Cortex of kidney (tissue), 1 donor: ENCODE measurements at places on chromosomes 3 and 15.

DNA sequence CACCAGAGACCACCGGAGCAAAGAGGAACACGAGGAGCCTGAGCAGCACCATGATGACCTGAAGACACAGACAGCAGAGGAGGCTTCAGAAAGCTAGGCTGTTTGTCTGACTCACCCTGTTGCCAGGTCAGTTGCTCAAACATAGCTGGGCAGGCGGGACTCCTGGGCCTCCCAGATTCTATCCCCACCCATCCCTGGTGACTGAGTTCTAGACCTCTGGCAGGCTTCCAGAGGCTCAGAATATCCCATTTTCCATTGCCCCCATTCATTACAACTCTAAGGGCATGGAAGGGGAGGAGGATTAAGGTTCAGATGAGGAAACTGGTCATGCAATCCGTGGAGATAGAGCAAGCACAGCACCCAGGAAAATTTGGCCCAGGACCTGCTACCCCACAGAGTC lies at the start of gene CDHR4:
Gene CDHR4, minus strand, starts transcription at position 113 of the 400 bp plus-strand sequence. Its CDS starts 61 bp downstream, at position 52.
- DNase-seq: no peak

- DNase-seq: no peak
These were observed 3.3 kb downstream of the STAB1 start for GRCh38 chr3:52498137-52499054.

DNA sequence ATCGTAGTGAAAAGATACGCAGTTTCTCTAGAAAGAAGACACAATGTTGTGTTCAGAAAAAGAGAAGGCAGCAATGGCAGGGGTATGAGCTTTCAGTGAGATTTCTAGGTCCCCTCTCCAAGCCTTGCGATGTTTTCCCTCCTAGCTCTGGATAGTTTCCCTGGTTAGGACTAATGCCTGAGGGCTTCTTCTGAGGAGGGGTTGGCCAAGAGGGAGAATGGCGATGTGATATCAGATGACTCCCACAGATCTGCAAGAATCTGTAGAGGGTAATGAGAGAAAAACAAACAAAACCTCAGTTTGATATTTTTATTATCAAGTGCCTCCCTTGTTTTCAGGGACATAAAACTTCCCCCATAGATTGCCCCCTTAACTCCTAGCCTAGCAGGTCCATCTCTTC lies 4.1 kb upstream of the CLDN1 start:
- DNase-seq: no peak

DNA sequence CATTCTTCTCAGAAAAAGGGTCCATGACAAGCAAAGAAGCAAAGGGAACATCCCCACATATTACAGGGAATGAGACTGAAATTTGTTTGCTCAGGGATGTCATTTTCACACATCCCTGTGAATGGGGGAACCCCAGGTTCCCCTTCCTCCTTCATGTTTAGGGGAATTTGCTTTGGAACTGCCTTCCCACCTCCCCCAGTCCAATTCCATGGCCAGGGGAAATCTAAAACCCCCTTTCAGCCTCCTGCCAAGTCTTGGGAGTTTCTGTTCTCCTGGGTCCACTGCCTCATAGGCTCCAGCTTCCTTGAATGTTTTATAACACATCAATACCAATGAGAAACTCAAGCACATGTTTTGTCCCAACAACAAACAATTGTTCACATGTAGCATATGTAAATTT lies 297.5 kb upstream of the CTNNB1 start:
- no peak for DNase-seq

DNA sequence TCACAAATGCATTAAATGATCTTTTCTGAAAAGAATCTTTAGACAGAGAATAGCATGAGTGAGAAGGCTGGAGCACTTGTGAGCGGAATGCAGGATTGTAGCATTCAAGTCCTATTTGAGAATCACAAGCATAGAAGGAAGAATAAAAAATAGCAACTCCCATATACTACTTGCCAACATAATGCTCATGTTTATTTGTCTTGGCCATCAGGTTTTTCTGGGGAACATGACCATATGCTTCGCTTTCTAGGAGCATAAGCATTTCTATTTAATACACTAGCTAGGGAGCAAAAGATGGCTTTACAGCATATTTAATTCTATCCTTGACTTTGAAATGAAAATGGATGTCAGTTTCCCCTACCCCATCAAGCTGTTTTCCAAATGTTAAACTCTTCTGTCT lies 170.3 kb upstream of the MITF start:
- no peak for DNase-seq

DNA sequence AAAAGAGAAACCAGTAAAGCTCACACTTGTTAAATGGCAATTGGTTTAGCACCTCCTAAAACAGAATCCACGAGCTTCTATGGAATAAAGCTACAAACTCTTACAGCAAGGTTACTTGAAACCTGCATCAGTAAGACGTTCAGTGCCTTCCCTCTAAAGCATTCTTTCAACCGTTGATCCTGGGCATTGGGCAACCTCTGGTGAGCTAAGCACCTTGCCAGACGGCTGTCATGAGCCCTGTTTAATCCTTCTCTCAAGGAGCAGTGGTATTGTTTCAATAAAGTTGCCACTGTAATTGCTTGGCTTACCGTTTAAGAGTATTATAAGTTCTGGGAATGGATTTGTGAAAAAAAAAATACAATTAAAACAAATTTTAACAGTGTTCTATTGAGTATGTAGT lies 75.0 kb downstream of the COL8A1 start:
- DNase-seq: no peak

- no peak for DNase-seq
These were observed 43.9 kb downstream of the SRGAP3 start for GRCh38 chr3:9205345-9206143.

DNA sequence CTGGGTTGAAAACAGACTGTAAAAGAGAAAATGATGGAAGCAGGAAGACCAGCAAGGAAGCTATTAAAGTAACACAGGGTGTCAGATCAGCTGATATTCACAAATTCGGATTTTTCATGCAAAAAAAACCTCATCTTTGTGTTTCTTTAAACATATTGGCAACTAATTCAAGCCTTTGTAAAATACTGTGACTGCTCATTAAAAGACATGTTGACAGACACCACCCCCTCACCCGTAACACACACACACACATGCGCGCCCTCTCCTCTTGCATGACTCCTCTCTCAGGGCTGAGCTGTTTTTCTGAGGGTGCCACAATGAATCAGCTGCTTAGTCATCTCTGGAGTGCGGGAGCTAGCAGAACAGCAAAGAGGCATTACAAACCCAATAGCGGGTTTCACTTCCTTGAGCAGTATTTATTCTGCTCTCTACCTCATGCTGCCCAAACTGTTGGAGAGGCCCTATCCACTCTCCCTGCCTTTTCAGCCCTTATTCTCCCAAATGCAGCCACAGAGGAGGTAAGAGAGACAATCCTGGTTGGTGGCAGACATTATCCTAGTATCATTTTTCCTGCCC lies 35.8 kb upstream of the CCDC80 start:
- DNase-seq: no peak

DNA sequence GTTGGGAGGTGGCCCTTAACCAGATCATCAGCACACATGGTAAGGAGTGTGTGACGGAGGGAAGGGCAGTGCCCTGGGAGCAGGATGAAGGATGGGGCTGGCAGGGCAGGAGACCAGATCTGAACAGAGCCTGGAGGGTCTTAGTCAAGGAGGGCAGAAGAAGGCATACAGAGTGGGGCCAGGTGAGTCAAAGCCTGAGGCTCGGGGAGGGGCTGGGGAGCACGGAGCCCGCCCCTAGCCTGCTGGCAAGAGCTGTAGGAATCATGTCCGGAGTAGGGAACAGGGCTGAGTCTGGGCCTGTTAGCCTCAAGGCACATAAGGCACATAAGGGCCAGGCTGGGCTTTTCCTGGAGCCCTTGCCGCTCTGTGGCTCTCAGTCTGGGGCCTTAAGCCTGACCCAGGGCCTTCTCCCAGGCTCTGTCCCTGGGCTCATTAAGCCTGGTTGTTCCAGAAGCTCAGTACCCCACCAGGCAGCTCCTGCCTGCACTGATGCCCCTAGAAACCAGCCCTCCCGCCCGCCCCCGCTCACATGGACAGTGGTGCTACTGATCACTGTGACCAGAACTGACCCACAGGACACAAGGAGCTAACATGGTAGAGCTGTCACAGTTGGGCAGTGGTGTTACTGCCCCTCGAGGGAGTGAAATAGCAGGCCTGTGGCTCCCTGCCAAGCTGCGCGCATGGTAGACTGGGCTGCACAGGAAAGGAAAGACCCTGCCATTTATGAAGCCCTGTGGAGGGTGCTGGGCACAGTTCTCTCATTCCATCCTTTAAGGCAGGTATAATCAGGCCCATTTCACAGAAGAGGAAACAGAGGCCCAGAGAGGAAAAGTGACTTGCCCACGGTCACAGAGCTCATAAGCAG lies 14.6 kb downstream of the ISG20 start:
- no peak for DNase-seq

GRCh38 chr3:162468791-162469190 lies 972.2 kb downstream of the OTOL1 start:
- DNase-seq: no peak

- DNase-seq: no peak
These were observed 40.5 kb downstream of the FEZF2 start for GRCh38 chr3:62332835-62333244.

GRCh38 chr3:64240396-64240795 lies 15.1 kb upstream of the PRICKLE2 start:
- no peak for DNase-seq

- DNase-seq: no peak
These were observed 162.4 kb upstream of the CFAP20DC start for GRCh38 chr3:59212128-59212779.

DNA sequence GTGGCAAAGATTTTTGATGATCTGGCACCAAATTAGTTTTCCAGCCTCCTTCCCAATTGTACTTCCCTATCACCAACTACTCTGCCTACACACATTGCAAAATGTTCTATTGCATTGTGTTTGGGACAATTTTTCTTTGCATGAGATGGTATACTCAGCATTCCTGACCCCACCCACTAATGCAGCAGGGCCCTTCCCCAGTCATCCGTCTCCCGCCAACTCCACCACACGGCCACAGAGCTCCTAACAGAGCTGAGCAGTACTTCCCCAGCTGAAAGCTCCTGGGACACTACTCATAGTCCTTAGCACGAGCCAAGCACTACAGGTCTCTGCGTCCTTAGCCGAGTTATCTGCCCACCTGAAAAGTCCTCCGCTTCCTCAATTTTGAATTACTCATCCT lies 34.2 kb downstream of the TXNRD3 start:
- DNase-seq: no peak

DNA sequence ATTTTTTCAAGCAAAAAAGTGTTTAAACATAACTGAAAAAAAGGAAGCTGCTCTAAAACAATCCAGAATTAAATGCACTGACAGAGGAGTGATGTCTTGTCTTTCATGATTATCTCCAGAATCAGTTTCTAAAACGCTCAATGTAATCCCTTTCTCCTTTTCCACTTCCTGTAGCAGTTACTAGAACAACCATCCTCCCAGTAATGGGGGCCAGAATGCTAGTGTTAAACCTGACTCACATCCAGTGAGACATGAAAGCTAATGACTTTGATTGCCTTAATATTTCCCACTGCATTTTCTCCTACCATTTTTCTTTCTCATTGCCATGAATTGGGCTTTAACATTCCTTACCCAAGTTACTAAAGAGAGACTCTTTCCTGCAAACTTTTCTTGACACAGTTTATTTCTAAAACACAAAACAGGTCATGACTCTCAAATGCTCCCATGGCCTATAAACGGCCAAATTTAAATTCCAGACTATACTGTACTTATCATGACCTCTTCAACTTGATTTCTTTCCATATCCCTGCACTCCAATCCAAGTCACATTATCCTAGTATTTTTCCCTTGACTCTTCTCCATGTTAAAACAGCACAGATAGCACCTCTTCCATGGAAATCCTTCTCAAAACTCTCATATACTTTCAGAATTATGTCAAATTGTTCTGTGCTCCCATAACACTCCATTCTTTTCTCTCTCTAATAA lies 341.4 kb downstream of the NAALADL2 start:
- DNase-seq: no peak

DNA sequence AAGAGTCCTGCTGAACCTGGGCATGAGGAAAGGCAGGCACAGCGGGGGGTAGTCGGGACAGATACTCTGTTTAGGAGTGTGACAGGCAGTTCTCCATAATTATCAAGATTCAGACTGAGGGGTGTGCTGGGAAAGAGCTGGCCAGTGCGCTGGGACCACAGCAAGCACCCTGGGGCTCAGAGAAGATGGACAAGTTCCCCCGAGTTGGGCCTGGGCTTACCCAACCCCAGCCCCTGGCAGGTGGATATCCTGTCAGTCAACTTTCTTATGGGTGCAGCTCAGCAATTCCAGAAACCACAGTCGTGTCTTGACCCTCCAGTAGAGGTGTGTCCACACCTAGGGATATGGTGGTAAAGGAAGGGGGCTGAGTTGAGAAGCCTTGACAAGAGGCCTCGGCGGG lies 49.2 kb upstream of the PRR20G start:
- DNase-seq: no peak

DNA sequence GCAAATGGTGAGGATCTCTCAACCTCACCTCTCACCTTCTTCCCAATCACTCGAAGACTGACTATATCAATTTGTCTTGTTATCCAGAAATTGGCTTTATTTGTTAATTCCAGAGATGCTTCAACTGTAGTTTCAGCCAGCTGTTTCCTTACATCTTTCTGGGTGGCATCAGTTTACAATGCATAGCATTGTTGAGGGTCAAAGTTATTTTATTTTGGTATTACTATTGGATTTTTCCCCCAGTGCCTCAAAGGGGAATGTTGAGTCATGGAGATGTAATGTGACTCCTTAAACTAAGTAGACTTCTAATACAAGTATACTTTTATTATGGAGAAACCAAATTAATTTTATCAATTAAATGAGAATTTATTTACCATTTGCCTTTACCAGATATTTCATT lies 351.6 kb downstream of the TIGIT start:
- no peak for DNase-seq

DNA sequence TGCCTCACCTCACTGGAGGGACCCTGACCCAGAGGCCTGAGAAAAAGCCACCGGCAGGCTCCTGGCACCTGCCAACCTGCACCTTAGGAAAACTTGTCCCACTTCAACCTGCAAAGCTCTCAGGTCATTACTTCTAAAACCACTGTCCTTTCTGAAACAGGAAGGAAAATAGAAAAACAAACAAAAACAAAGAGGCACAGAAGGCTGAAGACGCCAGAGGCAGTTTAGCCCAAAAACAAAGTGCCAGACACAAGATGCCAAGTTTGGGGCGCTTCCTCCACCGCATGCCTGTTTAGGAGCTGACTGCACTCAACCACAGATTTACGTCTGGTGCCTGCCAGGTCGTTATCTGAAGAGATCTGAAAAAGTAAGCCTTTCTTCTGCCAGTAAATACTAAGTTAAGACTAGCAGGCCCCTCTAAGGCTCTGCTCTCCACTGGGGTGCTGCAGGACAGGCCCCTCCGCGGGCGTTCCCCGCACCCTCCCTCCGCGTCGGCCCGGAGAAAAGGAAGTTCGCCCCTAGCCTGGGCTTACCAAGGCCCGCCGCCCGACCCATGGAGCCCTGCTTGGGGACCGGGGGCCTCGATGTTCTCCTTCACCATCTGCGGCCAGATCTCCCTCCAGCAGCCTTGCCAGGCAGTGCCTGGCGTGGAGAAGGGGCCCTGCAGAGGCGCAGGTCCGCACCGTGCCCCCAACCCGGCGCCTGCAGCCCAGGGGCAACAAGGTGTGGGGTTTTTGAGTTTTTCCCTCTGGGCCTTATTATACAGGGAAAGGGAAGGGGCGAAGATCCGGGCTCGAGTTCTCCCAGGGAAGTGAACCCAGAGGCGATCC lies 1.3 kb downstream of the GOLGA8A start:
- no peak for DNase-seq

GRCh38 chr3:18443665-18444594 lies 18.8 kb upstream of the SATB1 start:
- DNase-seq: no peak

GRCh38 chr3:26104851-26105251 lies 315.0 kb downstream of the OXSM start:
- DNase-seq: no peak
